ENCODE measurements at places on chromosomes 6 and 20. TPM values are rescaled to one million over a fixed set of nuclear protein-coding genes. Genes with fewer than 3 reads are reported as not detected.

DNA sequence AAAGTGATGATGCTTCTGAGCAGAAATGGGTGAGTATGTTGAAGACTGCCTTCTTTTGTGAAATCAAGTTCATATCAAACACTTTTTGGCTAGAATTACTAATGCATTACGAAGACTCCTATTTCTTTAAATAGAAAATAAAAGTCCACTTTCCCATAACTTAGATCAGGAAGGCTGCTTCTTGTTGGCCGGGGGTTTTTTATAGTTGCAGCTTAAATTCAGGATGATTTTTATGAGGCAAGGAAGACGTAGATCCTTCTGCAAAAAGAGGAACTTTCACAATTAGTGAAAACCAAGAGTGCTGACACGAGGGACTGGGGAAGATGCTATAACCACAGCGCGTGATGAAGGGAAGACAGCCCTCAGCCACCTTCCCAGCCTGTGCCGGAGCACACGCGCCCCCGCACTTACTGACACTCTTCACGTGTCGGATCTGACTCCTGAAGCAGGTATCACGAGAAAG, 206.1 kb upstream of the PRDM1 start:
- DNase-seq, result no peak

Gene OVOL2
- not detected for total RNA-seq

- DNase-seq, result no peak
Observed at GRCh38 chr6:16837217-16837972, 76.1 kb upstream of the ATXN1 start.

DNA sequence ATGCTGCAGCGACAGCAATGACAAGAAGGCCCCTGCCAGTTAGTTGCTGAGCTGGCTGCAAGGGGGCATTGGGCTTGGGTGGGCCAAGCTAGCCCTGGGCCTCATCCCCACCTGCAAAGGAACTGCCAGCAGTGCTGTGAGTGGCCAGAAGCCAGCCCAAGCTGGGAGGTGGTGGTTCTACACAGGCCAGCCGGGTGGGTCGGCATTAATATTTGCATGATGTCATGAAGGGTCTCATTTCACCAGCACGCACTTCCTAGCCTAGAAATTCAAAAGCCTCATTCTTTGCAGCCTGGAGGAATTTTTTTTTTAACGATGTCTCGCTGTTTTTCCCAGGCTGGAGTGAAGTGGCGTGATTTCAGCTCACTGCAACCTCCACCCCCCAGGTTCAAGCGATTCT, 62.0 kb downstream of the IYD start:
- no peak for DNase-seq

Measured in activated B cell treated with CpG ODN at 0.5 μM for 24 hours (primary cell).